Type B pancreatic cell (in vitro differentiated cells): ENCODE measurements at places on chromosomes 1 and 21. TPM values are rescaled to one million over a fixed set of nuclear protein-coding genes. Genes with fewer than 3 reads are reported as not detected.

Gene FCRL4
- not detected in 2 replicates for total RNA-seq

Gene FCAMR
- not detected in 2 replicates for total RNA-seq

Gene ACTN2
- 0.21 and 2.4 TPM in 2 replicates for total RNA-seq

Gene PPFIA4
- total RNA-seq: 0.71 and 4.9 TPM in 2 replicates

DNA sequence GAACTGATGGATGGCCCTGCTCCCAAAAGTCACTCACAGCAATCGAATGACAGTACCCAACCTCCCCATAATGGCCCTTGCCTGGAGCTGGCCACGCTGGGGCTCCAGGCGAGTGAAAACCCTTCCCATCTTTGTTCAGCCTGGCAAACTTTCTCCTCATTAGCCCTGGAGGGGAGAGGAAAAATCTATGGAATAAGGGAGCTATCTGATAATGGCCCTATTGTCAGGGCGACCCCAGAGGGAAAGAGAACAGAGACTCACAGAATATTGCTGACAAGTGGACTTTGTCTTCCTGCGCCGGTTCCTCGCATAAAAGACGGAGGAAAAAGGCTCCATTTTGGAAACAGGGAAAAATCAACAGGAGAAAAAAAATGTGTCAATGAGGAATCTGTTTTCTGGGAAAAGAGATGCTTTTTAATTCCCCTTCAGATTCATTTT lies 13.0 kb upstream of the ARHGEF16 start:
- no peak for DNase-seq

- DNase-seq: no peak
Measured at GRCh38 chr1:30511106-30511505, 212.3 kb downstream of the MATN1 start.

GRCh38 chr1:230827801-230828200 lies 40.5 kb downstream of the C1orf198 start:
- peak; percentile 53 for DNase-seq

DNA sequence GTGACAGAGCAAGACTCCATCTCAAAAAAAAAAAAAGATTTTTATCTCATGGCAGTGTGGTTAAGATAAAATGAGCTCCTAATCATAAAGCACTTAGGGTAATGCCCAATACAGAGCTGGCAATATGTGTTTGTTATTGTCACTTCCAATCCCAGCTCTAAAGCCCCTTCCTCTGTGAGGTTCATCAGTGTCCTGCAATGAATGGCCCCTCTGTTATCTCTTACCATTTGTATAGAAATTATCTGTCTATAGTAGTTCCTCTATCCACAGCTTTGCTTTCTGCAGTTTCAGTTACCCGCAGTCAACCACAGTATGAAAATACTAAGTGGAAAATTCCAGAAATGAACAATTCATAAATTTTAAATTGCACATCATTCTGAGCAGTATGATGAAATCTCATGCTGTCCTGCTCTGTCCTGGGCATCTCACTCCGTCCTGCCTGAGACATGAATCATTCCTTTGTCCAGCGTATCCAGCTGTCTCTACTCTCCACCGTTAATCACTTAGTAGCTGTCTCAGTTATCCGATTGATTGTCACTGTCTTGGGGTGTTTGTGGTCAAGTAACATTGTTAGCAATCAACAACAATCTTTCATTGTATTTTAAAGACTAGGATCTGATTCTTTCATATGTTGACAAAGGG lies 50.2 kb upstream of the DNAH14 start:
- DNase-seq: no peak

DNA sequence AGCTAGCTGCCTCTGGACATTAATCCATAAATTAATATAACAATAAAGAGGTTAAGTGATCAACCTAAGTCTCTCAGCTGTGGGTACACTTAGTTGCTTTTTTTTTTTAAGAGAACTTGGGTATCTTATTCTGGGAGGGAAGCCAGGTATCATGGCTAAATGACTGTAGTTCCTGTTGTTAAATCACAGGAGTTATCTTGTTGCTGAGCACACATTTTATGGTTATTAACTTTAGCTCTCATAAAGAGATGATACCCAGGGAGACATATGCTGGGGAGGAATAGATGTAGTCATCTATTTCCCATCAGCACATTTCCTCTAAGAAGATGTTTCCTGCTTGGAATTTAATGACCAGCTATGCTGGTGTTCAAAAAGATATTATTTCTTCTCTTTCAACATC lies 227.8 kb downstream of the PTGER3 start:
- no peak for DNase-seq

- DNase-seq: no peak
Measured at GRCh38 chr21:32538147-32538792, 47.1 kb downstream of the TCP10L start.
